ENCODE measurements at places on chromosomes 3 and 15. TPM values are rescaled to one million over a fixed set of nuclear protein-coding genes. Genes with fewer than 3 reads are reported as not detected.

FHIT gene
- 20.2 TPM for total RNA-seq

WDR49 gene
- 1.0 TPM for total RNA-seq

MOBP gene
- total RNA-seq, result 0.16 TPM

ADAMTS7 gene
- total RNA-seq, result 3.1 TPM

MEIS2 gene
- 50.9 TPM for total RNA-seq

EBLN2 gene
- total RNA-seq, result 4.5 TPM

DNA sequence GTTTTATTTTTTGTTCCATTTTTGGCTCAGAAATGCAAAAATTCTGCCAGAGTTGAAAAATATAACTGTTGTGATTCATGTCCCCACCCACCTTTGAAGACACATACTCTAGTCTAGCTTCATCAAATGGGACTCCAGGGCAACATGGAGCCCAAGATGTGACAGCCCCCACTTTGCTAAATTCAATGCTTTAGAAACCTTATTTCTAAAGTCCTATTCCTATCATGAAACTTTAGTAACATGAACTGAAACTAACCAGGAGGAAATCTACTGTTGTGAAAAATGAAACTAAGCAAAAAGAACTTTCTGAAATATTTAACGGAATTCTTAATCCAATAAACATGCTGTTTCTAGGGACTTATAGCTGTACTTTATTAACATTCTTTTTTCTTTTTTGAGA, 20.3 kb downstream of the UBP1 start:
- no peak overlapping the region for H3K4me3 ChIP-seq
- H3K27ac ChIP-seq, result no peak overlapping the region
- DNase-seq, result no peak
- H3K4me1 ChIP-seq, result no peaks in the 10 kb centered on the region

DNA sequence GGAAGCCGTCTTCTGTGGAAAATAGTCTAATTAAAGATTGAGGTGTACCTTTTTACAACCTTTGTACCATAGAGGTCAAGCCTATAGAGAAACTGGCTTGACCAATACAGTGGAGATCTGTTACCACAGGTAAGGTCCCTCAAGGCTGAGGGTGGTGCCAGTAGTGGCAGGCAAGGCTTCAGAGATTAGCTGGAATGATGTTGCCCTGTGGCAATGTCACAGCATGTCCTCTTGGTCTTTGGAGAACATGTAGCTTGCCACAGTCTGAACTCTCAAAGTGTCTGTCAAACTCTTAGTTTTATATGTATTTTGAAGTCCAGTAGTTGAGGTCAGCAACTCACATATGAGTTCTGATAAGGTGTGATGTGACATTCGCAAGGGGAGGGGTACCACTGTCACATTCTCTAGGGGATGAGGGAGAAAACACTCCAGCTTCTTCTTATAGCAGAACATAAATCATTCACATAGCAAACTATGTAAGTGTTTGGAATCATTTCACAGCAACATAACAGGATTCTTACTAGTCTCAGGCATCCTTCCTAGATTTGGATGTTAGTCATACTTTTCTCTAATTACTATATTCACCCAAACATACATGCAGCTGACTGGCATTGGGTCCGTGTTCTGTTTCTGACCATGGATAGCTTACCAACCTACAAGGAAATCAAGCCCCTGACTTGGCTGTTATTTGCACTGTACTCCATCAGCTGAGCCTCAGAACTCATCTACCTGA, 173.6 kb downstream of the UBE2E2 start:
- H3K4me1 ChIP-seq, result no peaks in the 10 kb centered on the region
- no peaks in the 10 kb centered on the region for H3K36me3 ChIP-seq

DNA sequence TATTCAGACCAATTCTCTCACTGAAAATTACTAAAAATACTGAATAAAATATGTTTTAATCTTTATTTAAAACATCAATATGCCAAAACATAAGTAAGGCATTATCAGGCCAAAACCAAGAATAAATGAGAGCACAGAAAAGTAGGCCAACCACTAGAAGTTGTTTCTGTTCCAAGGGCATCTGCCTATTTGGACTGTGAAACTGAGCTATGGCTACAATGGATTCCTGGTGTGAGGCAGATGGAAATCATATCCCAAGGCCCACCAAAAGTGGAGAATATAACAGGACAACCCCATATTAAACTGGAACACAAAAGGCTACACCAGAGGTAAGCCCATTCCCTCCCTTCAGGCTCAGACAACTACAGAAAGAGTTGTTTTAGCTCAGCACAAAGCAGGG, 302.8 kb upstream of the IL12A start:
- no peak overlapping the region for H3K27ac ChIP-seq
- H3K36me3 ChIP-seq, result no peaks in the 10 kb centered on the region
- H3K27me3 ChIP-seq, result no peaks in the 10 kb centered on the region
- H3K4me1 ChIP-seq, result no peaks in the 10 kb centered on the region
- DNase-seq, result no peak

GRCh38 chr15:91535856-91536500, 317.5 kb upstream of the SLCO3A1 start:
- no peak overlapping the region for H3K4me3 ChIP-seq
- H3K36me3 ChIP-seq, result no peaks in the 10 kb centered on the region
- no peak for DNase-seq
- H3K27ac ChIP-seq, result no peak overlapping the region
- H3K4me1 ChIP-seq, result no peaks in the 10 kb centered on the region

GRCh38 chr15:48493763-48494225, 151.7 kb downstream of the FBN1 start:
- H3K27ac ChIP-seq, result no peak overlapping the region
- H3K27me3 ChIP-seq, result no peaks in the 10 kb centered on the region
- peak; percentile 25 for DNase-seq
- H3K4me3 ChIP-seq, result no peak overlapping the region
- no peaks in the 10 kb centered on the region for H3K4me1 ChIP-seq

GRCh38 chr3:184618811-184619210, 57.2 kb downstream of the EPHB3 start:
- no peaks in the 10 kb centered on the region for H3K4me1 ChIP-seq
- DNase-seq, result no peak
- H3K4me3 ChIP-seq, result no peak overlapping the region
- no peaks in the 10 kb centered on the region for H3K36me3 ChIP-seq

DNA sequence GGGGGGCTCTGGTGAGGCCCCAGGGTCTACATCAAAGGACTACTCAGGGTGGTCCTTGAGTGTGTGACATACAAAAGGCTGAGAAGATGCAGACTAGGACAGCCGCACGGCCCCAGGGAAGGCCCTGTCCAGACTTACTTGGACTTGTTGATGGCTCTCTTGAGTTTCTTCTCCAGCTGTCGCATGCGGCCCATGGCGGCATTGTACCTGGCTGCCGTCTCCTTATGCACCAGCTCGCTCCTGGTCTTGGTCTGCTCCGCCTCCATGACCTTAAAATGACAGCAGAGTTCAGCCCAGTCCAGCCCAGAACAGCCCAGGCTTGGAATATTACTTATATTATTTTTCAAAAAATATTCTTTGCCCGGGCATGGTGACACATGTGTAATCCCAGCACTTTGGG, 56.0 kb downstream of the CAPN7 start:
- no peak overlapping the region for H3K4me3 ChIP-seq
- H3K27ac ChIP-seq, result no peak overlapping the region
- no peaks in the 10 kb centered on the region for H3K4me1 ChIP-seq

- H3K4me3 ChIP-seq, result no peak overlapping the region
- no peak for DNase-seq
- no peak overlapping the region for H3K27ac ChIP-seq
- no peaks in the 10 kb centered on the region for H3K27me3 ChIP-seq
- no peaks in the 10 kb centered on the region for H3K4me1 ChIP-seq
Measured at GRCh38 chr3:155029941-155030340, 50.2 kb upstream of the MME start.

DNA sequence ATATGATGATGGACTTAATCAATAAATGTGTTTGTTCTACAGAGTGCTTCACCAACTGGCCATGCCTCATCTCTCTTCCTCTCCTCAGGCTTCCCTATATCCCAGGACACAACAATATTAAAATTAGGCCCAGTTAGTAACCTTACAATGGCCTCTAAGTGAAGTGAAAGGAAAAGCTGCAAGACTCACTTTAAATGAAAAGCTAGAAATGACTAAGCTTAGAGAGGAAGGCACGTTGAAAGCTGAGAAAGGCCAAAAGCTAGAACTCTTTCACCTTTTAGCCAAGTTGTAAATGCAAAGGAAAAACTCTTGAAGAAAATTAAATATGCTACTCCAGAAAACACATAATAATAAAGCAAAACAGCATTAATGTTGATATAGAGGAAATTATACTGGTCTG, 1010.3 kb downstream of the NAALADL2 start:
- no peaks in the 10 kb centered on the region for H3K4me1 ChIP-seq
- H3K27me3 ChIP-seq, result no peaks in the 10 kb centered on the region
- no peaks in the 10 kb centered on the region for H3K36me3 ChIP-seq
- no peak overlapping the region for H3K4me3 ChIP-seq

DNA sequence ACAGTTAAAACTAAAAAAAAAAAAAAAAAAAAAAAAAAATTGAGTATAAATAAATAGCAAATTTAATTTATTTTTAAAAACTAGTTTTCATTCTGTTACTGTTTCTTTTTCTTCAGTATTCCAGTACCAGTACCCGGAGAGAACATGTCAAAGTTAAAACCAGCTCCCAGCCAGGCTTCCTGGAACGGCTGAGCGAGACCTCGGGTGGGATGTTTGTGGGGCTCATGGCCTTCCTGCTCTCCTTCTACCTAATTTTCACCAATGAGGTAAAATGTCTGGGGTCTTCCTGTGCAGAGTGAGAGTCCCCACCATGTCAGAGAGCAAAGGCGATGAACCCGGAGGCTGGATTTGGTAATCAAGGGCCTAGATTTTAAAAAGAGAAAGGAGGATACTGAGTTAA, 4.4 kb downstream of the TMEM43 start:
- no peak for DNase-seq
- no peaks in the 10 kb centered on the region for H3K27me3 ChIP-seq
- no peak overlapping the region for H3K27ac ChIP-seq
- peaks cover 34% of the 10 kb centered on the region for H3K36me3 ChIP-seq
- H3K4me1 ChIP-seq, result no peaks in the 10 kb centered on the region

- no peaks in the 10 kb centered on the region for H3K4me1 ChIP-seq
- peaks cover 3% of the 10 kb centered on the region for H3K27me3 ChIP-seq
- H3K36me3 ChIP-seq, result no peaks in the 10 kb centered on the region
- no peak for DNase-seq
- no peak overlapping the region for H3K27ac ChIP-seq
- no peak overlapping the region for H3K4me3 ChIP-seq
Measured at GRCh38 chr15:91302588-91303439, 202.8 kb downstream of the SV2B start.

GRCh38 chr15:91967935-91968606, 114.6 kb downstream of the SLCO3A1 start:
- DNase-seq, result no peak
- no peak overlapping the region for H3K27ac ChIP-seq
- H3K27me3 ChIP-seq, result no peaks in the 10 kb centered on the region
- H3K36me3 ChIP-seq, result no peaks in the 10 kb centered on the region
- H3K4me1 ChIP-seq, result no peaks in the 10 kb centered on the region

DNA sequence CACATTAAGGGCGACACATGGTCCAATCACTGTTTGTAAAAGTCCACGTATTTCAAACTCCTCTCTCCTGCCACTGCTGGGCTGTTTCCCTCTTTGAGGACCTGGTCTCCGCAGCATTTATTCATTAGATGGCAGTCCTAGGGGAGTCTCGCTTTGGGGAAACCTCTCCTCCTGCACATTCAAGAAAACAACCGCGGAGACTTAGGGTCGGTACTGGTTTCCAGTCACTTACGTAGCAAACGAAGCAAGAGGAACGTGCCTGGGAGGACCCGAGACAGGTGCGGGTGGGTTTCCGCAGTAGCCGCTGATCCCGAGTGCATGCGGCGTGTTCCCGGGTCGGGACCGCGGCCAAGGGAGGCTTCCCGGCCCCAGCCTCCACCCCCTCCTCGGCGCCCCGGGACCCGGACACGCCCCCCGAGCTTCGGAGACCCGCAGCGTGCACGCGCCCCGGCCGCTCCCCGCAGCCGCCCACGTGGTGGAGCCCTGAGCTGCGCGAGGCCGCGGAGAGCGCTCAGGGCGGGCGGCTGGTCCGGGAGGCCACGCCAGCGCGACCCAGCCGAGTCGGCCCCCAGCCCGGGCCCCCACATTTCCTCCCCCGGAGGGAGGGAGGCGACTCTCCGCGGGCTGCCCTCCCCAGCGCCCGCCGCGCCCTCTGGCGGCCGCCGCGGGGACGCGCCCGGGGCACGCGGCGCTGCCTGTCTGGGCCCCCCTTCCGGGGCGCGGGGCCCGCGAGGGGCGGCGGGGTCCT, 1.1 kb upstream of the IGF1R start:
- H3K27ac ChIP-seq, result peak overlapping the region; percentile 32
- H3K4me1 ChIP-seq, result no peaks in the 10 kb centered on the region
- peak overlapping the region; percentile 78 for H3K4me3 ChIP-seq
- peak; percentile 85 for DNase-seq

DNA sequence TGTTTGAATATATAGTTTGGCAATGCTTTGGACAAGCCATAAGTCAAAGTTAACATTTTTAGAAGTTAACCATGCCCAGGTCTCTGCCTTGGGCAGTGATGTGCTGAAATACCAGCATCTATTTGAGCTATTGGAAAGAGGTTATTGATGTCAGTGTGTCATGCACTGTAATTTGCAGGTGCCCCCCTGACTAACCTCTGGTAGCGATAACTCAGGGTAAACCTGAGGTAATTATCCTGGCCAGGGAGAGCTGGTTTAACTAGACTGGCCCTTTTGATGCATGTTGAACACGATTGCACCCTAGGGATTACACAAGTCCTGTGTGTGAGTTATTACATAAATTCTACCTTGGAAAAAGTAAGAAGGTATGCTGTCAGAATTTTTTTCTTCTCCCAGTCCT, 455.8 kb upstream of the WNT5A start:
- H3K4me1 ChIP-seq, result no peaks in the 10 kb centered on the region
- no peaks in the 10 kb centered on the region for H3K36me3 ChIP-seq
- no peaks in the 10 kb centered on the region for H3K27me3 ChIP-seq

DNA sequence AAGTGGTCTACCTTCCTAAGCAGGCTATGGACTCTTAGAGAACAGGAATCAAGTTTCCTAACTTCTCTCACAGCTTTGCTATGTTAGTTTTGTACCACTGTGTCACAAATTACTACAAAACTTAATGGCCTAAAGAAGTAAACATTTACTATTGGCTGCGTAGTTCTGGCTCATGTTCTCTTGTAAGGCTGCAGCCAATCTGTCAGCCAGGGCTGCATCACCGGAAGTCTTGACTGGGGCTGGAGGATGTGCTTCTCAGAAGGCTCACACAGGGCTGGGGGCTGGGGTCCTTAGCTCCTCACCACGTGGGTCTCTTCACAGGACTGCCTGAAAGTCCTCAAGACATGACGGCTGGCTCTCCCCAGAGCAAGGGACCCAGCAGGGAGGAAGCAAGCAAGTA, 15.5 kb downstream of the STIMATE start:
- no peaks in the 10 kb centered on the region for H3K36me3 ChIP-seq
- no peak overlapping the region for H3K27ac ChIP-seq
- no peak overlapping the region for H3K4me3 ChIP-seq
- DNase-seq, result no peak

Data from kidney (tissue), 22 donors.